ENCODE measurements at places on chromosomes 16 and 17.

DNA sequence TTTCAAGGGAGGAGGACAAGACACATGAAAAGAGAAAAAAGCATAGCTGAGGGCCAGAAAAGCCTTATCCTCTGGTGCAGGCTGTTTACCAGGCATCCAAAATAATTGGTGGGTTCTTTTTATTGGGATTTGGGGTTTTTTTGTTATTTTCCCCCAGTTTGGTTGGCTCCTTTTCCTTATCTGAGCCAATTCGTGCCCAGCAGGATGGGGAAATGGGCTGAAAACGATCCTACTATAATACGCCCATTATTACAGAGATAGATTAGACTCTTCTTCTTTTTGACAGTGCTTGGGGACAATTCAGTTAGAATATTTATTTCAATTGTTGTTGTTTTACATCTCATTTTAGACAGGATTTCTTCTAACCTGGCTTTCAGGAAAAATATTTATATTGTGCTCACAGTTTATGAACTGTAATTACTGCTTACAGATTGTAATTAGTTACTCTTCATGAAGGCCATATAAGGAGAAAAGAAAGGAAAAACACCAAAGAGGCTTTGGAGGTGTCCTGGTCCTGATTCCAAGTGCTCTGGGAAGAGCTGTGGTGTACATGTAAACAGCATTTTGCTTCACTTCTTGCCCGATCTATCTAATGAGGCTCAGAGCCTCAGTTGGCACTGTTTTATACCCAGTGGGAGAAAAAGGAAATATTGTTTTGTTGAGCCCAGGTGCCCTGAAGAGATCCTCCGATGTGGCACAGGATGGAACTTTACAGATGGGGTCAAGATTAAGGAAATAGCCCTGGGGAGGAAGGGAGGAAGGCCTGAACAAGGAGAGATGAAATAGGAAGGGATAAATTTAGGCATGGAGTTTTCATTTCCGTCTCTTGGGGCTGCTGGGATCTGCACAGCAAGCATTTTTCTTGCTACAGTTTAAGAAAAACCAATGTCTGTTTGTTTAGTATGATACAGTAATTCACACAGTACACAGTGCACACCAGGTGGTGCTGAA, 611 bp upstream of the ANKRD40 start:
- no peak for DNase-seq

DNA sequence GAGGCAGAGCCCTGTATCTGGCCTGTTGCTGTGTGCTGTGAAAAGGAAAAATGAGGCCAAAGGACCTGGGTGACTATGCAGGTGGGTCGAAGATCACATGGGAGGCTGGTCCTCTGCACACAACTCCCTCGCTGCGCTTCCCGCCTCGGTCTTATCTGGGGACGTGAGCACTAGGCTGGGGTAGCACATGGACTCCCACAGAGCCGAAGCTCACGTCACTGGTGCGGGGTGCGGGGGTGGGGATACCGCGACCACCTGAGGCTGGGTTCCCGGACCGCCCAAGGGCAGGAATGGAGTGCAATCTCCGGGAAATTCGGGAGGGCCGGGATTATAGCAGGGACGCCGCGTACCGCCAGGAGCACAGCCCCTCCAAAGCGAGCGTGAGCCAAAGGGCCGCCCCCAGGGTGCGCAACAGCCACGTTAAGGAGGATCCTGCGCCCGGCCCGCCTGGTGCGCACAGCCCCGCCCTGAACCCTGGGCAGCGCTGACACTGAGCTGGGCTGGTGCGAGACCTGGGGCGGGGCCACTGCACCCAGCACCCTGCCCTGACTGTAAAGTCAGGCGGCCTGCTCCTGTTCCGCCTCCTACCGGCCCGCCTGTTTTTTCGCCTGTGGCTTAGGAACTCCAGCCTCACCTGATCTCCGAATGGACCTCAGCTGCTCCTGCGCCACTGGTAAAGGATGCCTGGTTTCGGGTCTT, 4.8 kb downstream of the MT1A start:
- peak; percentile 56 for DNase-seq

DNA sequence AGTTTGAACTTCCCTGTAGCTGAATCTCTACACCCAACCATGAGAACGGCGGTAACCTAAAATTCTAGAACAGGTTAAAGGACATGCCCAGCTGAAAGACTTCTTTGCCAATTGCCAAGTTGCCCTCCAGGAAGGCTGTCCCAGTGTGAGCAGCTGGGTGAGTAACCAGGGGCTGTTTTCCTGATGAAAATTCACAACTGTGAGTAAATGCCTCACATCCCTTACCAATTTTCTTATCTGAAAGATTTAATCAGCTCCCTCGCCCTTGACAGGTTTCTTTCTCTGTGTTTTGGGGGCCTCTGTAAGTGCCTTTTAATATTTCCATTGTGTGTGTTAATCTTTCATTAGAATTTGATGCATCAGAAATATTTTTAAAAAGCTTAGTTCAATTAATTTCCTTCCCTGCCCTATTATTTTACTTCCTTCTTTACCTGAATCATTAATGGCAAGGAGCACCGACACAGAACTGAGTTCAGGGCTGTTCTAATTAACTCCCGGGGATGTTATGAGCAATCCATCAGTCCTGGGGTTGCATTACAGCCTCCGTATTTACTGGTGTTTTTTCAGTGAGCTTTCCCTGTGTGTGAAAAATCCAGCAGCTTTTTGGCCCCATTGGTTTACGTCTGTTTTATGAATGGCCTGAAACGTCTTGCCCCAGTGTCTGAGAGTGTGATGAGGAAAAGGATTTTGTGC, 152.9 kb downstream of the CLEC16A start:
- no peak for DNase-seq

GRCh38 chr17:12256380-12256995, 235.8 kb downstream of the MAP2K4 start:
- DNase-seq: no peak

GRCh38 chr17:73646409-73647300, 2.4 kb upstream of the SDK2 start:
- no peak for DNase-seq

DNA sequence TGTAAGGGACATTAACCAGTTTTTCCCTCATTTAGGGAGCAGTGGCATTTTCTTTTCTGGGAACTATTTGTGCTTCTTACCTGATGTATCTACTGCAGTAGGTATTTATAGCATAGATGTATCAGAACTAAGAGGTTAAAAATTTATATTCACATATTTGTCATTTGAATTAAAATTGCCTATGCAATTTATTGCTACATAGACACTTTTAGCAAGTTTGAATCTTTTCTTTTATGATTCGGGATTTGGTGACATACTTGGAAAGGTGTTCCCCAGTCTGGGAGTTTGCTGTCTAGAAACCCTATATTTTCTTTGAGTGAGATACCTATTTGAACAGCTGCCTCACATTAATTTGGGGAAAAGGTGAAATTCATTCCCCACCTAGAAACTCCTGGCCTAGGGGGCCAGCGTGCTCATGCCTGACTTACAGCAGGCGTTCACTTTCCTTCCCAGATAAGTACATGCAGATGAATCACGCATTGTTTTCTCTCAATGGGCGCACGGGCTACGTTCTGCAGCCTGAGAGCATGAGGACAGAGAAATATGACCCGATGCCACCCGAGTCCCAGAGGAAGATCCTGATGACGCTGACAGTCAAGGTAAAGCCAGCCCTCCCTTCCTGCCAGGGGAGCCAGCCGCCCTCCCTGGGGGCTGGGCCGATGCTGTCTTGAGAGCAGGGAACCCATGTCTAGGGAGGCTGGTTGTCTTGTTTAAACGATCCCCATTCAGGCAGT, 73.8 kb downstream of the SDR42E1 start:
- DNase-seq: no peak

DNA sequence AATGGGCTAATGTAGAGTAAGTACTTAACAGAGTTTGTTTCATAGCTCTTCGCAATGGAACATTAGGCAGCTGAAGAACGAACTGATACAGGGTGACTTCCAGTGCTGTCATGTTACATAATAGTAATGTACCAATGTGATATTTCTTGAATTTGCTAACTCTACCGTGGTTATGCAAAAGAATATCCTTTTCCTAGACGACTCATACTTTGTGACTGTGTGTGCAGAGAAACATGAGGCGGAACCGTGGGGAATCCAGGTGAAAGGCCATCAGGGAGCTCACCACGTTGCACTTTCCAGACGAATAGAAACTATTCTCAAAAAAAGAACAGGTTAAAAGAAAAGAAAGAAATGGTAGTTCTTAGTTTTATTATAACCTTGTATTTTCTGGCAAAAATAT, 13.2 kb downstream of the NOB1 start:
- DNase-seq: no peak
